ENCODE measurements at places on chromosomes 16 and 17.

DNA sequence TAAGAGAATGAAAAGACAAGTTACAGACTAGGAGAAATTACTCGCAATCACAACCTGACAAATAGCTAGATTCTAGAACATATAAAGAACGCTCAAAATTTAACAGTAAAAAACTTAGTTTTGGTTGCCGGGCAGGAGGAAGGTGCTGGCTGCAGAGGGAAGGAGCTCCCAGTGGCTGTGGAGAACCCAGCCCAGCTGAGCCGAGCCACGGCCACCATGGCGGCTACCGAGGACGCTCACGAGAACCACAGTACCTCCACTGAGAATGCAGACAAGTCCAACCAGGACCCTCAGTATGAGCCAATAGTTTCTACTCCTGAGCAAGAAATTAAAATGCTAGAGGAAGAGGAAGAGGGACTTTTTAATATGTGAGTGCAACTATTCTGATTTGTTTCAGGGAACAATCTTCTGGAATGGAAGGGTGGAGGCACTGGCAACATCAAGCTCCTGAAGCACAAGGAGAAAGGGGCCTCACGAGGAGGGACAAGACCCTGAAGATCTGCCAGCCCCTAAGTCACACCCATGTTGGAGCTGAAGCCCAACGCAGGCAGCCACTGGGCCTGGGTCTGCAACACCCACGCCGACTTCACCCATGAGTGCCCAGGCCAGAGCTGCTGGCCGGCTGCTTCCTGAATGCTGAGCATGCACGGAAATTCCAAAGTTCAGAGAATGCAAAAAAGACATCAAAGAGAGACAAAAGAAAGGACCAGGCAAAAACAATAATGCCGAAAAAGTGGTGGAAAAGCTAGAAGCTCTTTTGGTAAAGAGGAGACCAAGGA, 55.0 kb downstream of the DNAH17 start:
- no peak for DNase-seq

- DNase-seq = no peak
Observed at GRCh38 chr16:31458073-31458843, 1.0 kb upstream of the ARMC5 start.

GRCh38 chr17:40557531-40558299, 7.6 kb downstream of the CCR7 start:
- DNase-seq = no peak

DNA sequence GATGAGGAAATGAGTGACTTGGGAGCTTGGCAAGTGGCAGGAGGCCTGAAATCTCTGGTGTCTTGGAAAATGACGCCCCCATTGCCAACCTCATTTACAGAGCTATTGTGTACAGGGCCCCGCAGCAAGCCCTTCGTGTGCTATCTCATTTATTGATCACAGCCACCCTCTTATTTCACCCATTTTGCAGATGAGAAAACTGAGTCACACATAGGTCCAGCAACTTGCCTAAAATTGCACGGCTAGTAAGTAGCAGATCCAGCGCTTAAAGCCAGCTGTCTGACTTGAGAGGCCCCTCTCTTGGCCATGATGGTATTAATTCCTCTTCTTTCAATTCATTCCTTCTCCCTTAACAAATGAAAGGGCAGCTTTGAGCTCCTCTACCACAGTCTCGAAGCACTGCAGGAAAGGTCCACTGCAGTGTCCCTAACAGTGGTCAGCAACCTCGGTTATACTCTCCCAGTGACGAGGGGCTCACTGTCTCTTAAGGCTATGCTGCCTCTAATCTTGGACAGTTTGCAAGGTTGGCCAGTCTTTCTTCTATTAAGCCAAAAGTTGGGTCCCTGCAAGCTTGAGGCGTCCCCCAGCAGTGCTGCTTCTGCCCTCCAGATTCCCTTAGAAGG, 162.2 kb downstream of the COPRS start:
- no peak for DNase-seq

DNA sequence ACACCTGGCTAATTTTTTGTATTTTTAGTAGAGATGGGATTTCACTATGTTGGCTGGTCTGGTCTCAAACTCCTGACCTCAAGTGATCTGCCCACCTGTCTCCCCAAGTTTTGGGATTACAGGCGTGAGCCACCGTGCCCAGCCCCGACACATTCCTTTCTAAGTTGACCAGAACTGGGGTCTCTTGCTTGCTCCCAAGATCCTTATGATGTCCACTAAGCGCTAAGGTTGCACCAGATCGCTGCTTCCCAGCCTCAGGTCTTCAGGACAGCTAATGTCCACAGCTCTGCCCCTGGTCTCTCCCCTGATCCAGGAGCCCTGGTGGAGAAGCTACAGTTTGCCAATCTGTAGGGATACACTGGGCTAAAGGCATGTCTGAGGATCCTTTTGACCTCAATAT, 29.5 kb downstream of the NSMCE1 start:
- DNase-seq = no peak

- DNase-seq = no peak
Observed at GRCh38 chr17:50758989-50759544, 8.3 kb downstream of the ANKRD40CL start.

- DNase-seq = no peak
Observed at GRCh38 chr17:4998027-4998731, 429 bp downstream of the KIF1C start.

DNA sequence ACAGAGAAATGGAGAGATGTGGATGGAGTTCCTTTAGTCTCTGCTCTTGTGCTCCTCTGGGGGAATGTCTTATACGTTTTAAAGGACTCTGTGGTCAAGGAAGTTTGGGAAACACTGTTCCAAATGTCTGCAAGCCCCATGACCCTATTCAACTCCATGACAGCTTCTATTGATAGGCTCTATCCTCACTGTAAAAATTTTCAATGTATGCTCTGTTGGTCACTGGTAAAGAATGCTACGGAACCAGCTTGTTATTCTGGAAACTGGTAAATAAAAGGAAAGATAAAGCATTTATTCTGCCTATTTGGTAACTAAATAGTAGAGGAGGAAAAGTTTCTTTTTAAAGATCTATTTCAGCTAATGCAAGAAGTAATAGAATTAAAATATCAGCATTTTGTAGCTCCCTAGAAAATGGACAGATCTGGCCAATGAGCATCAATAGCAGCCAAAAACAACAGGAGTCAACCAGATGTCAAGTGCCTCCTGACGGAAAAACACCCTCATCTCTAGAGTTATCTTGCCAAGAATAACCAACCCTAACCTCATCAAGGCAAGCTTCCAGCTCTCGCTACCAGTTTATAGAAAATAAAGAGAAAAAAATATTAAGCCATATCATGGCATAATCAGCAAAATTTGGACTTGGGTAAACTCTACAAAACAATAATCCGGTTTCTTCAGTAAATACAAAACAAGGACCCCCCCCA, 16.1 kb downstream of the GDE1 start:
- DNase-seq = no peak

GRCh38 chr17:164303-165235, 16.9 kb downstream of the DOC2B start:
- no peak for DNase-seq

GRCh38 chr17:9342225-9342624, 233.4 kb downstream of the STX8 start:
- DNase-seq = no peak

- DNase-seq = no peak
Observed at GRCh38 chr16:2471653-2472487, 773 bp downstream of the NTN3 start.
